ENCODE measurements at places on chromosomes 6 and 20. TPM values are rescaled to one million over a fixed set of nuclear protein-coding genes. Genes with fewer than 3 reads are reported as not detected.

DNA sequence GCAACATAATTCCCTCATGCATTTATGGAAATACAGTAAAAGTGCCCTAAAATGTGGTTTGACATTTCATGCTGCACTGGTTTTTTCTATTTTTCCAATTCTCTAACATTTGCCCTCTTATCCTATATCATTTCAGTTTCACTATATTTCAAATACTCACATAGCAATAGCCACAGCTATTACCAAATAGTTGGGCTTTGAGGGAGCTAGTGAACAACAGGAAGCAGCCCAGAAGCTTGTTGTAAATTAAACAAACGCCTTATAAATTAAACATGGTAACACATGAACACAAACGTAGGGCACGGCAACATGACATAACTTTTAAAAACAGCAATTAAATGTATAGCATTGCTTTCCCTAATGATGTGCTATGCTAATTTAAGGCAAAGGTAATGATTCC lies 469.0 kb downstream of the CDC5L start:
- no peaks in the 10 kb centered on the region for H3K36me3 ChIP-seq
- H3K27me3 ChIP-seq, result no peaks in the 10 kb centered on the region
- H3K4me3 ChIP-seq, result no peak overlapping the region
- H3K4me1 ChIP-seq, result peaks cover 8% of the 10 kb centered on the region
- H3K27ac ChIP-seq, result no peak overlapping the region
- DNase-seq, result no peak

GRCh38 chr6:70124882-70125545 lies 177.9 kb downstream of the COL9A1 start:
- no peaks in the 10 kb centered on the region for H3K36me3 ChIP-seq
- H3K4me3 ChIP-seq, result no peak overlapping the region
- H3K27ac ChIP-seq, result no peak overlapping the region
- DNase-seq, result no peak
- H3K4me1 ChIP-seq, result no peaks in the 10 kb centered on the region

DNA sequence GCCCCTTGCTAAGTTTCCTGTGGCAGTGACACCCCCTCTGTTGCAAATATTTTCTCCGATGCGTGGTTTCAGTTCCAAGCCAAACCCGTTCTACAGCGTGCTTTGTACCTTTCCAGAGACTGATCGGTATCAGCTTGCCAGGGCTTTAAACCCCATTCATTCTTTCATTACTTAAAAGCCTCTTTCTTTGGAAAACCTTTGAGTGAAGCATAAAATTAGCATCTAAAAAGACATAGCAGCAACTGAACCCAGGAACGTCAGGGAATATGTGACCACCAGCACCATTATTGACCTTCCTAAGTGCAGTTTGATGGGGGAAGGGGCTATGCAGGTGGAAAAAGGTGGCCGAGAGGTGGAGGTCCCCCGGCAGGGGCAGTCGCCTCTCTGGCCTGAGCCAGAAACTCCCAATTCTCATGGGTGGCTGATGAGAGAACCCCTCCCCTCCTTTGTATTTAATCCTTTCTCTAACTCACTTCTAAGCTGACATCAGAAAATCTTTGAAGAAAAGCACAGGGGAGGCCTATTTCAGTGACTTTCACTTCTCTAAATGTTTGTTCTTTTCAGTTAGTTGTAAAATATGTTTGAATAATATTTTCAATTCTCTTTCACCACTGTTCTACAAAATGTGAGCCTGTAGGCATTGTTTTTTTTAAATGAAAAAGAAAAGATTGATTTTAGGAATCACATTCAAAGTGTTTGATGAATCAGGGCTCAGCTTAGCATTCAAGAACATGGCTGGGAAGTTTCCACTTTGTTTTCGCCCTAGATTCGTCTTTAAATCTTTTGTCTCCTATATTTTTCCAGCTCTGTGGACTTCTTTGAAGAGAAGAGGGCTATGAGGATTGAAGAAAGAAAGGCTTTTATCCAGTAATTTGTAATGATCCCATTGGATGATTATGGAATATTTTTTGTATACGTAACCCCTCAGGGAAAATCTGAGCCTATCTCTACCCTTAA lies 89.2 kb downstream of the RSPH3 start:
- H3K27me3 ChIP-seq, result no peaks in the 10 kb centered on the region
- H3K36me3 ChIP-seq, result no peaks in the 10 kb centered on the region
- no peak overlapping the region for H3K4me3 ChIP-seq

RAMACL gene
- total RNA-seq, result 0.24 TPM

DNA sequence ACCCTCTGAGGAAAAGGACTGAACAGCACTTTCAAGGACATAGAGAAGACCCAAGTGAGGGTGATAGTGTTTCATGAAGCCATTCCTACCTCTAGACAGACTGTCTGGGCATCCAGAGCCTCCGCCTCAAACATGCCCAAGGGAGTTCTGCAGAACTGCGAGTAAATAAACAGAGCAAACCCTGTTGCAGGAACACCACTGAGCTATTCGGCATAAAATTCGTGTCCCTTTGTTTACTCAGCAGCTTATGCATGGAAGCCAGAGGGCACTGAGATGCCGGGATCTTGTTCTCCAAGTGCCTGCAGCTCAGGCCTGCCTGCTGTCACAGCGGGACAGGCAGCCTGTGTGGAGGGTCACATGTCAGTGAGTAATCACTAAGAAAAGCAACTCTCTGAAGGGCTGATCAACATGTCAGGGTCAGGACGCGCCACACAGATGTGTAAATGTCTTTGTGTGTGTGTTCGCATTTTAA lies 164.9 kb upstream of the HEY2 start:
- no peaks in the 10 kb centered on the region for H3K36me3 ChIP-seq
- no peaks in the 10 kb centered on the region for H3K27me3 ChIP-seq
- H3K4me1 ChIP-seq, result peaks cover 24% of the 10 kb centered on the region

- no peaks in the 10 kb centered on the region for H3K27me3 ChIP-seq
- H3K4me1 ChIP-seq, result no peaks in the 10 kb centered on the region
- H3K36me3 ChIP-seq, result peaks cover 13% of the 10 kb centered on the region
- H3K4me3 ChIP-seq, result no peak overlapping the region
- no peak overlapping the region for H3K27ac ChIP-seq
Measured at GRCh38 chr6:106244931-106245330, 80.6 kb downstream of the ATG5 start.

DNA sequence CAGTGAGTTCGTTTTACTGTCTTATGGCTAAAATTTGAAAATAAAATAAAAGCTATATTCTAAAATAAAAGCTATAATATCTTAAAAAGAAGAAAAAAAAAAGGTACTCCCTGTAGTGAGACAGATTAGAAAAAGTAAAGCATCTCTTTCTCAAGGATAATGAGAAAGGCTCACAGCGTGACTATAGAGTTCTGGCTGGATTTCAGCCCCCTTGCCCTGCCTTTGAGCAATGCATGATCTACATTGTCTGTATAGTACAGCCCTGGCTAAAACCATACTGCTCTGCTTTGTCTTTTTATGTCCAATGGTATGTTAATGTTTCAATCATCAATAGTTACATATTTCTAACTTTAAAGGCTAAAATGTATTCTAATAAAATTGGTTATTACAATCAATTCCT lies 91.2 kb downstream of the PRSS35 start:
- H3K27me3 ChIP-seq, result no peaks in the 10 kb centered on the region
- no peak overlapping the region for H3K4me3 ChIP-seq
- no peaks in the 10 kb centered on the region for H3K4me1 ChIP-seq
- DNase-seq, result no peak

DNA sequence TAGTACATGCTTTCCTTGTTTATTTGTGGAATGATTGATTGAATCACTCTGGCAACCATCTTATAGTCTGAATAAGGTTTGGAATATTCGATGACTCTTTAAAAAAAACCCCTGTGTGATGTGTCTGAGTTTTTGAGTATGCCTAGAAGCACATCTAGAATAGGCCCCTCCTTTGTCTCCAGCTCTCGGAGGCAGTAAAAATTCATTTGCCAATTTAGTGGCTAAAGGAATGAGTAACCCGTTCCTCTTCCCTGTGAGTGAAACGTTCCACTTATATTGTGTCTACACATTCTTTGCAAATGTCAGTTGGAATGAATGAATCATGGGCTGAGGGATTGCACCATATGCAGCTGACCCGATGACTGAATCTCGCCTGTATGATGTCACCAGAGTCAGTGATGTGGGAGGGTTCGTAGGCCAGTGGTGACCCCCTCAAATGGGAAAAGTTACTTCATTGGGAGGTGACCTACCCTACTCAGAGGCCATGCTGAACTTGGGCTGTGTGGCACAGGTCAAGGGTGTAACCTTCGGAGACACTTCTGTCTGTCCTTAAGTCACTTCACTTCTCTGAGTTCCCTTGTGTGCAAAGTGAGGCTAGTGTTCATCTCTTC lies 21.6 kb downstream of the MOCS3 start:
- H3K4me1 ChIP-seq, result peaks cover 29% of the 10 kb centered on the region
- peak; percentile 81 for DNase-seq
- no peaks in the 10 kb centered on the region for H3K36me3 ChIP-seq
- H3K27me3 ChIP-seq, result no peaks in the 10 kb centered on the region

GHRH gene
- total RNA-seq, result not detected

DNA sequence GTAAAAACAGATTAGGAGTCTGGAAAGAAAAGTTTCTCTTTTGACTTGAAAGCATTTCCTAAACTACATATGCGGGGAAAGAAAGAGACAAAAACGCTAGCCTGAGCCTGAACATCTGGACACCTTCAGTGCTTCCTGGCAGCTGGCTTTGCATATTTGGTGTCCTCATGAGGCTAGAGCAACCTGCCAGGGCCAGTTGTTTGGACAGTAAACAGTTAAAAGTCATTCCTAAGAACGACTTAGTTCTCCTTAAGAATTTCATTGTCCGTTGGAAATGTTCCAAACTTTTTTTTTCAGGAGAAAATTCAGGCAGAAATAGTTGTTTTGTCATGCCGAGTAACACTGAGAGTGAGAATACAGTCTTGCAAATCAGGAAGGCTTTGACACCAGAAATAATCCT lies 199.8 kb downstream of the SMOC2 start:
- no peaks in the 10 kb centered on the region for H3K36me3 ChIP-seq
- H3K4me1 ChIP-seq, result no peaks in the 10 kb centered on the region
- no peaks in the 10 kb centered on the region for H3K27me3 ChIP-seq
- H3K4me3 ChIP-seq, result no peak overlapping the region

PSMA7 gene
- total RNA-seq, result 782 TPM

DNA sequence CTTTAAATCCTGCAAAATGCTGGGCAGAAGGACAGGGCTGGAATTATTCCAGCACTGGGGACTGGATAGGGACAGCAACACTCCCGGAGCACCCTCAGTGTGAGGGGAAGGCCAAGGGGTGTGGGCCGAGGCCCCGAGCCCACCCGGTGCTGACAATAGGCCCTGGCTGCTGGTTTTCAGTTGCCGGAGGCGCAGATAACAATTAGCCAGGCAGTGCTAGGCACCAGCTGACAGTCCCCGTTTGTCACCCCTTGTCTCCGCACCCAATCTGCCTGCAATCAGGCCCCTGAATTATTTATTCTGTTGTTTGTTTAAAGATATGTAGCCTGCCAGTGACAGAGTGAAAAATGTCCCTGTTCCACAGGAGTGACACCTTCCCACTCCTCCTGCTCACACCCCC lies 120.0 kb downstream of the GRM4 start:
- no peak overlapping the region for H3K4me3 ChIP-seq
- H3K36me3 ChIP-seq, result no peaks in the 10 kb centered on the region
- H3K27me3 ChIP-seq, result no peaks in the 10 kb centered on the region
- peaks cover 16% of the 10 kb centered on the region for H3K4me1 ChIP-seq

BEND3 gene
- 4.5 TPM for total RNA-seq

IRF4 gene
- 0.76 TPM for total RNA-seq

DNA sequence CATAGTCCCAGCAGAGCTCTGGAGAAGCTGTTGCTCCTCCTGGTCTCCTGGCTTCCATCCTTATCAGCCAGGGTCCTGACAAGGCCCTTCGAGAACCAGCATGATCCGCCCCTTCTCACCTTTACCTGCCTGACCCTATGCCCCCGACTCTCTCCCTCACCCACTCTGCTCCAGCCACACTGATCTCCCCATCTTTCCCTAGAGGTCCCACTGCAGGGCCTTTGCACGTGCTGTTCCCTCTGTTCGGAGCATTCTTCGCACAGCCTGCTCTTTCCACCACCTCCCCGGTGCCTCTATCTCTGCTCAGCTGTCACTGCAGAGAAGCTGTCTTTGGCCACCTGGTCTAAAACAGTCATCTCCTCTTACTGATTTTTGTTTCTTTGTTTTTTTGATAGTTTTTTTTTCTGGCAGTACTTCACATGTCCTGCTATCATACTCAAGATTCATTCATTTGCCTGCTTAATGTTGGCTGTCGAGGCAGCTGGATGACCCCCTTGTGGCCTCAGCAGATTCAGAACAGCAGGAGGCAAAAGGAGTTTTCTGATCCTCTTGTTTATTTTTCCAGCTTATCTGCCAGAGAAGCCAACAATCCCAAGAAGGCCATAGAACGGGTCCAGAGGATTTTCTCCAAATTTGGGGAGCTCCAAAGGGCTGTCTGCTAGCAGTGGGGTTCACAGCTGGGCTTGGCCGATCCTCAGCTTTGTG lies 1.6 kb upstream of the PTGIS start:
- peaks cover 2% of the 10 kb centered on the region for H3K27me3 ChIP-seq
- no peak for DNase-seq
- no peak overlapping the region for H3K4me3 ChIP-seq
- no peak overlapping the region for H3K27ac ChIP-seq
- H3K4me1 ChIP-seq, result no peaks in the 10 kb centered on the region
- H3K36me3 ChIP-seq, result no peaks in the 10 kb centered on the region

GRCh38 chr6:90584636-90585255 lies 2.1 kb downstream of the MAP3K7 start:
- no peaks in the 10 kb centered on the region for H3K27me3 ChIP-seq
- DNase-seq, result no peak
- peaks cover 23% of the 10 kb centered on the region for H3K4me1 ChIP-seq
- no peak overlapping the region for H3K4me3 ChIP-seq
- H3K27ac ChIP-seq, result no peak overlapping the region

DNA sequence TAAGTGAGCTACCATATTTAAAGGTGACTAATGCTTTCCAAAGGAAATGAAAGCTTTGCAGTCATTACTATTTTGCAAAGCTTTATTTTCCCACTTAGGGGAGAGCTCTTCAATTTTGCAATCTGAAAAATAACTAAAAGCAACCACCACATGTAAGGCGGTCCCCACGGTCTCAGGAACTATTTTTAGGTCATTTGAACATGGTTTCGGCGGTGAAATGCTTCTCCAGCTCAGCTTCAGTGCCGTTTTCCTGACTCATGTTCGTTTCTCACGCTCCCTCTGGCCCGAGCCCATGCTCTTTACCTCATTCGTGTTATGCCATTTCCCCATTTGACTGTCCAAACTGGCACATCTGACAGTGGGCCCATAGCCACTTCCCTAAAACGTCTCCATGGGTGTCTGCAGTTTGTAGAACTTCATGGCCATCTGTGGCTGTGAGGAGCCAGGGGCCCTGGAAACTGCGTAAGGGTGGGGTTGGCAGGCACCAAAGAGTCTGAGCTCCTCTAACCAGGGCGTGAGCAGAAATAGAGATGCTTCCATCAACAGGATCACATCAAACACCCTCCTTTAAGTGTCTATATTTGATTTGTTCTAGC lies 46.5 kb downstream of the ADTRP start:
- H3K36me3 ChIP-seq, result no peaks in the 10 kb centered on the region
- H3K27me3 ChIP-seq, result no peaks in the 10 kb centered on the region
- DNase-seq, result no peak
- no peak overlapping the region for H3K4me3 ChIP-seq

DNA sequence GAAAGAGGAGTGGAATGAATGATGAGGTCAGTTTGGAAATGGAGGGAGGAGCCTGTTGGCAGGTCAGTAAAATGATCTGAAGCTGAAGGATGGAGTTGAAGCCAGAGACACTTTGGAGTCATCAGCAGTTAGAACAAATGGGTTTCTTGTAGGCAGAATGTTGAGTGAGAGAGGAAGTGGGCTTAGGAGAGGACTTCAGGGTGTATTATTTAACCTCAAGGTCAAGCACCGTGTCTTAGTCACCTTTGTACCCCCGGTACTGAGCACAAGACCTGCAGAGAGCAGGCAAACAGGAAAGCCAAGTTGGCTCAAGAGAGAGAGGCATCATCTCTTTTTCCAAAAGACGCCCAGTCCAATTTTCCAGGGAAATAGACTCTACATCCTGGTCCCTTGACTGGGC lies 23.3 kb downstream of the C20orf173 start:
- no peaks in the 10 kb centered on the region for H3K27me3 ChIP-seq
- H3K4me3 ChIP-seq, result no peak overlapping the region
- no peaks in the 10 kb centered on the region for H3K4me1 ChIP-seq
- H3K27ac ChIP-seq, result no peak overlapping the region
